ENCODE measurements at places on chromosomes 5 and 9.

DNA sequence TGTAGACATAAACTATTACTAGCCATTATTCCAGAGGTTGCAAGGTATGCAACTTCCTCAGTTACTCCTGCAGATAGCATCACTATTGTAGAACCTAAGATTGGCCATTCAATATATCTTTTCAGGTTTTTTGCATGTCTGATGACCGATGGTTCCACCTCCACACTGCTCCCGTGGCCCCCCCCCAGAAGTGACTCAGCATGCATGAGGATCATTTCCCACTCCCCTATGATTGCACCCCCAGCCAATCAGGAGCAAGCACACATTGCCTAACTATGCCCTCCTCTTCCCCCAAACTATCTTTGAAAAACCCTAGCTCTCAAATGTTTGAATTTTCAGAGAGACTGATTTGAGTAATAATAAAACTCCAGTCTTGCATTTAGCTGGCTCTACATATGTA is 601.4 kb upstream of the TLE4 start:
- DNase-seq = no peak

DNA sequence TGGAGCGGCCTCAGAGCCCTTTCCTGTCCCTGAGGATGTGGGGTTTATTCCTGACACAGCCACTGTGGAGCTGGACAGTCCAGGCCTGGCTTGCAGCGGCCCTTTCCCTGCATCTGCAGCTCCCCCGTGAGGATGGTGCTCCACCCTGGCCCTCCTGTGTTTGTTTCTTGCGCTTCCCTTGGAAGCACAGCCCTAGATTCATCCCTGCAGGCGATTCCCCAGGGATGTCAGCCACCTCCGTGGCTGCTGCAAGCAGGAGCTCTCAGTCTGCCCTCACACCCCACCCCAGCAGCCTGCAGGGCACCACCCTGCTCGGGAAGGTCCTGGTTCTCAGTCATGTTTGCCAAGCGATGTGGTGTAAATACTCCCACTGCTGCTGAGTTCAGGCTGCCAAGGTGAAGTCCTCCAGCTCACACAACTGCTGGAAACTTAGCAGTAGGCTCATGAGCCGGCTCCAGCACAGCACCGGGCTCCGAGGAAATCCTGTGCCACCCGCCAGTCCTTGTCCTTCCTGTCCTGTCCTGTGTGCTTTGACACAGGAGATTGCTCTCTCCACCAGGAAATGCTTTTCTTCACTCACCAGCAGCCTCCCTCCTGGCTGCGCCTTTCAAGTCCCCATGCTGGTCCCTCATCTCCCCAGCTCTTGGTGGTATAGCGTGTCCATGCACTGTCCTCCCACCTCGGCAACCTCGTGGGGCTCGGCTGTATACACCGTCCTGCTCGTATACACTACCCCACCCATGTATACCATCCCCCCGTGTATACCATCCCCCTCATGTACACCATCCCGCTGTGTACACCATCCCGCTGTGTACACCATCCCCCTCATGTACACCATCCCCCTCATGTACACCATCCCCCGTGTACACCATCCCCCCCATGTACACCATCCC is 16.2 kb downstream of the ROPN1L start:
- DNase-seq = no peak

DNA sequence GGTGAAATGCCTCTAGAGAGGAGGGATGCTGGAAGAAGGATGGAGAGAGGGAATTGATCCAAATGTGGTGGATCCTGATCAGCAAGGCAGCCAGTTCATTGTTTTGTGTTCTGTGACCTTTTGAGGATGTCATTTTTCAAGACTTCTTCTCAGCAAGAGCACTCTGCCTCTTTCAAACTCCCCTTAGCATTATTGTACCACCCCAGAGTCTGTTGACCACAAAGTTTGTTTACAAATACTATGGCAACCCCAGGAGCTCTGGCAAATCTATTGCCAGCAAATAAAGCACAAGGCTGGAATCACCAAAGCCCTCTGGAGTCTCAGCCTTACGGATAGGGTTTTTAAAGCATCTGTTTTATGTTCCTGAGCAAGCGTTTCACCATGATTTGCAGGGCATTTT is 76.2 kb upstream of the SLC1A3 start:
- no peak for DNase-seq

DNA sequence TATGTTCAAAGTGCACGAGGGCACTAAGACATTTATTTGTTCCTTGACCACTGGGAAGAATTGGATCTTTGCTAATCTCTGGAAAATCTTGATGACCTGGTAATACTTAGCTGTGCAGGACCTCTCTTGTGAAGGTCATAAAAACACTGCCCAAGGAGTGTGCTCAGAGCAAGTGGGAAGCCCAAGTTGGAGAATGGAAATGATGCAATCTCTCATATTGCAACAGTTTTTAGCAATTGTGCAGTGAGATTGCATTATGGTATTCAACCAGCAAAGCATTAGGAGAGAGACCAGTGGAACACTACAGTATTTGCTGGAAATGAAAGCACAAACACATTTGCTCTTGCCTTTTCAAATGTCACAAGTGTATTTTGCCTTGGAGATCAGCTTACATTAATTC is 34.5 kb downstream of the TXNDC8 start:
- no peak for DNase-seq

DNA sequence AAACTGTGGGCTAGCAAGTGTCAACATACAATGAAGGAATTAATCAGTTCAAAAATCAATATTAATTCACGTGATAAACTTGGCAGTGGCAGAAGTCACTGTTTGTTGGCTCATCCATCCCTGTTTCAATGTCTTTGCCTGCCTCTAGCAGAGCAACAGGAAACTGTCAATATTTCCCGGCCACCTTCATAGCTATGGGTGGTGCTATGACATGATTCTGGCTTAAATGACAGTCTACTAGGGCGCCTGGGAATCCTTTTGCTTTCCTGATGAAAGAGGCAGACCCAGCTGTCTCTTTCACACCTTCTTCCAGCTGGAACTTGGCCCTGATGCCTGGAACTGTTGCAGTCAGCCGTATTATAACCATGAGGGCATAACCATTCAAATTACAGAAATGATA is 72.1 kb upstream of the DNAH5 start:
- DNase-seq = no peak

DNA sequence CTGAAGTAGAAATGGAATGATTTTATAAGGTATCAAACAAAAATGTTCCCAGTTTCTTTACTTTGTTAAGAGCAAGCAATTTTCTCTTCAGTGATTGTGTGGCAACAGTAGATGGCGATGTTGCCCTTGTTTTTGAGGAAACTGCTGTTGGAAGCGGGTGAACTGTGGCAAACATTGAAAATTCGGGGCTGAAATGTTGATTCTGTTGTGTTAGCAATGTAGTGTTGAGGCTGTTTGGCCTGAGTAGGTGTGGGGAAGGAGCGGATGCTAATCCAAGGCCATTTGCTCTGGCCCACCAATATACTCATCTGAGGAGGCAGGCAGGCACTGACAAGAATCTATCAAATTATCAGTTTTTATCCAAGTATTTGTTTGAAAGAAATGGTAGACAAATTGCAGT is 129.8 kb downstream of the SLC12A2 start:
- no peak for DNase-seq

DNA sequence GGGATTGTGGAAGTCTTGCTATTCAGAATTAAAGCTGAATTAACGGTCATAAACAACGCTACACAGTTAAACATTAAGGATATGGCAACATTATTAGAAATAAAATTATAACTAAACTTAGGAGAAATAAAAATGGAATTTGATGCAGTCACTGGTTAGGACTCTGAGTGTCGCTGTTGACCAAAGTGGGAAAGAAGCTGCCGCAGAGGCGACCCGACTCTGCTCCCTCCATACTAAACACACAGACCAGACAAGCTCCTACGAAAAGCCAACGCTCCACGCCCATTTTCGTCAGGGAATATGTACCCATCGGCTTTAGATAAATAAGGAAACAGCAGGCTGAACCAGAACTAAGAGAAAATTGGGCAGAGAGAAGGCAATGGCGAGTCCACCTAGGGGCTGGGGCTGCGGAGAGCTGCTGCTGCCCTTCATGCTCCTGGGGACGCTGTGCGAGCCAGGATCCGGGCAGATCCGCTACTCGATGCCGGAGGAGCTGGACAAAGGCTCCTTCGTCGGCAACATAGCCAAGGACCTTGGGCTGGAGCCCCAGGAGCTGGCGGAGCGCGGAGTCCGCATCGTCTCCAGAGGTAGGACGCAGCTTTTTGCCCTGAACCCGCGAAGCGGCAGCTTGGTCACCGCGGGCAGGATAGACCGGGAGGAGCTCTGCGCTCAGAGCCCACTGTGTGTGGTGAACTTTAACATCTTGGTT is at the start of gene PCDHGA5:
Gene PCDHGA5, plus strand, starts transcription at position 211 of the 709 bp plus-strand sequence. Its CDS starts 169 bp downstream, at position 380.
- DNase-seq = no peak

DNA sequence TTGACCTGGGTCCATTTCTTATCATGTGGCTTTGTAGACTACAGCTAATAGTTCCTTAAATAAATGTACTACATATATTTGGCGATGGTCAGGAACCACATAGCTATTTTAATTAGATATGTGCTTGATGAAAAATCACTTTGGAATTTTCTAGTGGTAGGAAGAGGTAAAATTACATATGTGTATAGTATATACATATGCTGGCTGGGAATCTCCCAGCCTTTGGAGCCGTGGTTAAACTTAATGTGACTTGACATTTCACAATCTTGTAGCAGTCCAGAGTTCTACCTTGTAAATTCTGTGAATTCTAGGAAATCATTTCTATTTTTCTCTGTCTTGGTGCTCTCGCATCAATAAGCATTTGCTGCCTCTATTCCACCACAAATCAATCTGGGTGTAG is 565.0 kb downstream of the DMRTA1 start:
- no peak for DNase-seq

- DNase-seq = no peak
Observed at GRCh38 chr9:126809068-126809467, 4.2 kb downstream of the ZBTB43 start.

GRCh38 chr5:663436-664342 is 29.5 kb downstream of the TPPP start:
- DNase-seq = no peak

DNA sequence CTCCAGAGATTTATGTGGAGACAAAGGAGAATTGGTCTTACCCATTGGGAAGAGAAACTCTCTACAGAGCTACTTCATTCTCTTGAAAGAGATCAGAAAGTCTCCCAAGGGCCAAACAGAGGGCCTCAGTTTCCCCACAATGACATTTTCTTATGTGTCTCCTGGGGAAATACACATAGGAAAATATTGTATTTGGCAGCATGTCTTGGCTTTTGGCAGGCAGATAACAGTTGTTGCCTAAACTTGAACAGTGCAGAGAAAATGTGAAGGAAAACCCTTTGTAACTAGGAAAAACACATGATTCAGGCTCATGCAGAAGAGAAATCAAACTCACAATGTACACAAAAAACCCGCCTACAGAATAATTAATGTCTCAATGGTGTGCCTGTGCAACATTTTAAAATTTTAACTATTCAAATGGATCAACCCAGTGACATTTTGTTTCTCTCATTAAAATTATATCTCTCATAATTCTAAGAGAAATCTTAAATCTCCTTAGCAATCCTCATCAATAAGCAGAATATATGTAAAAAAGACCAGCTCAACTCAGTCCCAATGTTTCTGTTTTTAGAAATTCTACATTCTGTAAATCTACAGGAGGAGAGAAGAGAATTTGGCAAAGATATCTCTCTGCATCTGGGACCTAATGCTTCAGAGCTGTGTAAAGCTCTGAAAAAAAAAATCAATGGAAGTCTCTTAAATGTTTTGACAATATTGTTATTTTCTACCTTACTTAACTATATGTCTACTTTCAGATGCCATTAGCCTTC is 205.1 kb downstream of the ADAMTSL1 start:
- no peak for DNase-seq

- no peak for DNase-seq
Observed at GRCh38 chr9:92807757-92808725, 43.4 kb upstream of the BICD2 start.

DNA sequence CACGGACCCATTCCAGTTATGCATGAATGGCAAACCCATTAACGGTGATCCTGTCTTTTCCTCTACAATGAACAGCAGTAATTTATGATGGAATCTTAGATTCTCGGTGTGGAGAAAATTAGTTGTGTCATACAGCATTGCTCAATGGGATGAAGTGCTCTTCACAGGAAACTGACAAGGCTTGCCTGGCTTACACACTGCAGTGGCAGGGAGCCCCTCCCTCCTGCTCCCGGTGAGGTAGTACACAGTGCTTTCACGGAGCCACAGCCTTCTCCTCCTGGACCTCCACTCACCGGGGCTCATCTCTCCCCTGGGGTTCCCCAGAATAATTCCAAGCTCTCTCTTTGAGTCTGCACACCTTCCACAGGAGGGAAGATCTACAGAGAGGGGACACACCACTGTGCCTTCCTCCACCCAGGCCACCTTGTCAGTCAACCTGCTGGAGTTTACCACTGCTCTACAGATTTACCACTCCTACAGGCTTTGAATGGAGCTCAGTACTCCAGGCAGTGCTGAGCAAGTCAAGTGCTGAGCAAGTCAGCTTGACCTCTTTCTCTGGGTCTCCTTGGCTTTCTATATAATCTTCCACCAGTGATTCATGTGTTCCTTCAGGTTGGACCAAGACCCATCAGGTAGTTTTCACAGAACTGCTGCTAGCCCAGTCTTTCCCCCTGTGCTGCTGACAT is 59.1 kb upstream of the TBC1D2 start:
- DNase-seq = no peak

DNA sequence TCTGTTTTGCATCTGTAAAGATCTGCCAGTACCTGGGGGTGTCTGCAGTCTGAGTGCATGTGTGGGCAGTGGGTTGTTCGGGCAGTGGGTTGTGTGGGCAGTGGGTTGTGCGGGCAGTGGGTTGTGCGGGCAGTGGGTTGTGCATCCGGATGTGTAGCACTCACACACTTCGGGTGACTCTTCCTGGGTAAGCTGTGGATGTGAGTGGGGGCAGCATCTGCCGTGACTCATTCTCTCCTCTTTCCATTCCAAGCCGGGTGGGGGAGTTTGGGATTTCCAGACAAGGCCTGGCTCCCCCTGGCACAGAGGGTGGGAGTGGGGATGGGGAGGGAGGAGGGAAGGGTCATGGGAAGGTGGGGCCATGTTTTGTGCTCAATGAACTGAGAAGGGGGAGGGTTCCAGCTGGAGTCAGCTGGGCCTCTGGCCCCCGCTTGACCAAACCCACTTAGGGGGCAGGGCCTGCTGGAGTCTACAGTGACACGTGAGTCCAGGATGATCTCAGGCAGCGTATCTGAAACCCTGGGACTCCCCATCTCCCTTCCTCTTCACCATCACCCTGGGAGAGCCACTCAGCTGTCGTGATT is 8.3 kb downstream of the CRB2 start:
- DNase-seq = no peak

DNA sequence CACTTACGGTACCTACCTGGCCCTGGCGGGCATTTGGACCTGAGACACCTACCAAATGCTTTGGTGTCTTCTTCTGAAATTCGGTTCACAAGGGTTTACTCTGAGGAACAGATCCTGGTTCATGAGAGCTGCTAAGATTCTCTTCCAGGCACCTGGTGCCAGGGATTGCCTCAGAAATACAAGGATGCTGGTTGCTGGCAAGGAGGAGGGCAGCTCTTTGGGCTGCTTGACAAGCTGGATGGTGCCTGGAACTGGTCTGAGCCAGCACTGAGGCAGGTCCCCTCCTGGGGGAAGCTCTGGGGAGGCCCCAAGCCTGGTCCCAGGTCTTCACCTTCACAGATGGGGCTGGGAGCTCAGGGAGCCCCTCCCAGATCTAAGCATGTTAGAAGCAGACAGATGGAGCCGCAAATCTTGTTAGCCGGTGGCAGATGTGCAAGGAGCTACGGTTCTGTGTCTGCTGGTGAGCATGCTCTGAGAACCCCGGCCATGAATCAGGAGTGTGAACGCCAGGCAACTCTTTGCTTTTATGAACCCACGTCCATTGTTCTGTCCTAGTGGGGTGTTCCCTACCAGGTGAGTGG is 16.3 kb downstream of the FABP6 start:
- no peak for DNase-seq
